ENCODE measurements at places on chromosomes 13 and 19.

DNA sequence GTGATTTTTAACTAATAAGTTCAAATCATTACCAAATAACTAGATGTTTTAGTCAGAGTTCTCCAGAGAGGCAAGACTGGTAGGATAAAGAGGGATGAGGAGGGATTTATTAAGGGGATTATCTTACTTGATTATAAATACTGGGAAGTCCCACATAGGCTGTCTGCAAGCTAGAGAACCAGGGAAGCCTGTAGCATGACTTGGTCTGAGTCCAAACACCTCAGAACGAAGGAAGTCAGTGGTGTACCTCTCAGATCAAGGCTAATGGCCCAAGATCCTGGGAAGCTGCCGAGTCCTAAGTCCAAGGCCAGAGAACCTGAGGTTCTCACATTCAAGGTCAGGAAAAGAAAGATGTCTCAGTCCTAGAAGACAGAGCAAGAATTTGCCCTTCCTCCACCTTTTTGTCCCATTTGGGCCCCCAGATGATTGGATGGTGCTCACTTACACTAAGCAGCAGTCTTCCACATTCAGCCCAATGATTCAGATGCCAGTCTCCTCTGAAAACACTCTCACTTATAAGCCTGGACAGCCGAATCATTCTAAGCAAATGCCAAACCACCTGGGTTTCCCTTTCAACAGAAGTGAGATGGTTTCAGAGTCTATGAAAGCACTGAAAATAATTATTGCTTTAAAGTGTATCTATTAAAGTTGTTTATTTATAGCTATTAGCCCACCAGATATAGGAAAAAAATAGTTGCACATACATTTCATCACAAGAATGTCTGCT lies 1599.2 kb downstream of the OLFM4 start:
- DNase-seq, result no peak

- no peak for DNase-seq
These were observed 122.4 kb downstream of the DLEU7 start for GRCh38 chr13:50720861-50721671.

GRCh38 chr19:45253396-45254027 lies 2.4 kb downstream of the MARK4 start:
- DNase-seq, result no peak

DNA sequence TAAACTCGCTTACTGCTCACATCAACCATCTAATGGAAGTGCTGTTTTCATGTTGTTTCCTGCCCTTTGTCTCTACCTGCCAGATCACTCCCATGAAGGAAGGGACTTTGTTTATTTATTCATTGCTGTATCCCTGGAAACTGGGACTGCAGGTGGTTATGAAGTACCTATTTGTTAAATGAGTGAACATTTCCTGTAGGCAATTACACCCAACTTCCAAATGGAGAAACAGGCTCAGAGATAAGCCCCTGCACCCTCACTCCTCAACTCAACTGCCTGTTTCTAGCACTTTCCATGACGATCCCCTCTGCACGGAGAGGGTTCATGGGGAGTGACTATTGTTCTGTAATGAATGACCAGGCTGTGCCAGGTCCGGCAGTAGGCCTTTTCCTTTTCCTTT lies 1.9 kb upstream of the SELENOW start:
- DNase-seq, result no peak

DNA sequence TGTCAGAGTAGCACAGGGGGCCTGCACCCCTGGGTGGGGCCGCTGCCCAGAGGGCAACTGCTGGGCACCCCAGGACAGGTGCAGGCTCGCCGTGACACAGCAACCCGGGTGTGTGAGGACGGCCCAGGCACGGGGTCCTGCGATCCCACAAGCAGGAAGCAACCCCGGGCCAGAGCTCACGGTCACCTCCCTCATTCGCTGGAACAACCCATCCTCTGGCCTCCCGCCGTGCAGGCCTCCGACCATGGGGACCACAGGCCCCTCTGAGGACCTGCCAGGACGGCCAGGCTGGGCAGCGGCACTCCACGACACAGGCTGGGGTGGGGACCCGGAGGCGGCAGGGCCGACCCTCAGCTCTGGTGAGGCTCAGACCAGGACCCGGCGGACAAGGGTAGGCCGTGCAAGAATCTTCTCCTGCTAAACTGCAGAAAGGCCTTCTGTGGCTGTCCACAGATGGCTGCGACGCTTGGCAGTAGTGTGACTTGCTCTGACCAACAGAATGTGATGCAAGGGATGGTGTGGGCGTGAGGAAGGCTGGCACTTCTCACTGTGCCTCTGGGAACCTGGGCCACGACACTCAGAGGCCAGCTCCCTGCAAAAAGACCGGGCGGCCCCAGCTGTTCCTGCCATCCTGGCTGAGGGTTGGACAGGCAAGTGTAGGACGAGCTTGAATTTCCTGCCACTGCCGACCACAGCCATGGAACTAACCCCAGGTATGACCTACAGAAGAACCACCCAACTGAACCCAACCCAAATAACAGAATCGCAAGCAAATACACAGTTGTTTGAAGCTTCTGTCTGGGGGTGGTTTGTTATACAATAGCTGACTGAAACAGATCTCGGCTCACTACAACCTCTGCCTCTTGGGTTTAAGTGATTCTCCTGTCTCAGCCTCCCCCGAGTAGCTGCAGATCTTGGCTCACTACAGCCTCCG lies 26.5 kb downstream of the PIP5K1C start:
- no peak for DNase-seq

- no peak for DNase-seq
These were observed 143.6 kb upstream of the RNF113B start for GRCh38 chr13:98320561-98321105.

- no peak for DNase-seq
These were observed 13.4 kb upstream of the GJB2 start for GRCh38 chr13:20206065-20206697.

DNA sequence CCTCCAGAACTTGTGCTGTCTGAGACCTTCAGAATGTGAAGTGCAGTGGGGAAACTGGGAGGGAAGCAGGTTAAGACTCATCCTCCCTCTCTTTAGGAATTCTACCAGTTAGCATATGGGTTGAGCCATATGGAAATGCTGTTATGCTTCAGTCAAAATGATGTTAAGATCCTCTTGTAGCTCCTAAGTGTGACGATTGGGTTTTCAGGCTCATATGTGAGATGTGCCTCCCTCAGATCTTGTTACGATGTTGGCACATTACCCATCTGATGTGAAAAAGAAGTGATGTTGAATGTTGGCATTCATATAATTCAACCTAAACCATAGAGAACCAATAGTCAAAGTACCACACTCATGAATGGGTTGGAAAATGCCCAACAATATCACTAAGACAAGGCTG lies 67.8 kb upstream of the IPO5 start:
- no peak for DNase-seq

DNA sequence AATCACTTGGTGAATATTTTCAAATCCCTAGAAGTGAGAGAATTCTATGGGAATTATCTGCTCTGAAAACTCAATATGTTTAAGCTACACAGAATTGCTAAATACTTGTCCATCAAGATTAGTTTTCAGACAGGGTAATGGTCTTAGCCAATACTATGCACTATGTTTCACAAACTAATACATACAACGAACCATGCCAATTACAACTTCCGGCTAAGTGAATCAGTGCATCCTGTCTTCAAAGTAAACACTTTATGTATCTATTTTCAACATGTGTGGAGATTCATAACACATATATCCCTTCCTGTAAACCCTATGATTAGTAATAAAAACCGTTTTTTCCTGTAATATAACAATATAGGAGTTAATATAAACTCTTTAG lies 181.5 kb downstream of the POSTN start:
- no peak for DNase-seq

DNA sequence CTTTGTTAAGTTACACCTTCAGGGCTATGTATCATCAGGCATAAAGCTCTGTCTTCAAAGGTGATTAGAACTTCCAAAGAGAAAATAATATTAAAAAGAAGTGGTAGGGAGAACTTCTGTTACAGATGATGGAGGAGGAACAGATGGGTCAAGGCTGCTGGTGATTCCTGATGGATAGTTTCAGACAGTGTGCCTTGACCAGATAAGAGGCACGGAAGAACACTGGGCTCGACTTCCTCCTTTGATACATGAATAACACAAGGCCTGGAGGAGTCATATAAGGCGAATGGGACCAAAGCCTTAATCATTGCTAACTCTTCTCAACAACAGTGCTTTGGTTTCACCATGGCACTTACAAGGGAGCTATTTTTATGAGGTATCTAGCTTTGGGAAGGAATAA lies 128.1 kb upstream of the RXFP2 start:
- DNase-seq, result no peak

DNA sequence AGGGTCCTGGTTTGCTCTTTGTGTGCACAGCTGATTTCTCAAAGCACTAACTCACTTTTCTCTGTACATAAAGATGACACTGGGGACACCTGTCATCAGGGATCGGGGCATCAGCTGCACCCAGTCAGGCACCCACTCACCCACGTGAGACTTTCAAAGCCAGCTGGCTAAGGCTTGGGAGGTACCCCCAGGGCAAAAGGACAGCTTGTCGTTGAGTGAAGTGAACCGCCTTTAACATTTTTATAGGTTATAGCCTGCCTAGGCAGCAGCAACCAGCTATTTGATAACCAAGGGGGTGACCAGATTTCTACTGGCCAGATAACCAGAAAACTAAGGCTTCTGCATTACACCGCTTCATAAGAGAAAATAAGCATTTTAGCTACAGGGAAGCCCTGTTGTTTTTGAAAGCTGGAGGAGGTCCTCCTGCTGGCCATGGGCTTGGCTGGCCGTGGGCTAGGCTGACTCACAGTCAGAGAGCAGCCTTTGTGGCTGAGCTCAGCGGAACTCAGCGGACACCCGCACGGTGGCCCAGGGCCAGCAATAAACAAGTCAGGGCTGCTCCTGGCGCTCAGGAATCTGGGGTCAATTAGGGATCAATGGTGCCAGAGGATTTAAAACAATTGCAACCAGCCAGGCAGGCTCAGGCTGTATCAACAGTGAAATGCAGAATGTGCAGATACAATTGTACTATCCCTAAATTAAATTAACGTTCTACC lies 57.1 kb downstream of the ALOX5AP start:
- DNase-seq, result no peak

DNA sequence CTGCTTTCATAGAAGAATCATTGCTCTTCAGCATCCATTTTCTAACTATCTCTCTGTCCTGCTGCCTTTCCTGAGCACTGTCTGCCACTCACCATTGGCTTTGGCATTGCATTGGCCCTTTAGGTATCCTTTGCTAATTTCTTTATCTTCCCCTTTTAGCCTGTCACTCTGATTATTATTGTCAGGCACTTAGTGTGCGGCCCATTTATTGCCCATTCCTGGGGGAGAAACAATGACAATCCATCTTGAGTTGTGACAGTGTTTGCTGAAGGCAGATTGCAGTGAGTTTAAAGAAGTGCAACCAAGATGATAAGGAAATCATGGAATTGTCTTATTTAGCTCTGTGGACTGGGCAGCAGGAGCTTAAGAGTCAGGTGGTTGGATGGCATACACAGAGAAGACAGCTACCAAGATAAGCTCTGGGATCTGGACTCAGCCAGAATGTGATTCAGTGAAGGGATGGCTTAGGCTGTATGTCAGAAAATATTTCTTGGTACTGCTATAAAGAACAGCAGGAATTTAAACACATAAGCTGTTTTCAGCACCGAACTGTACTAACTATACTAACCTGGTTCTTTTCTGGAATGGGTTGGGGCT lies 25.3 kb downstream of the B3GLCT start:
- DNase-seq, result no peak

DNA sequence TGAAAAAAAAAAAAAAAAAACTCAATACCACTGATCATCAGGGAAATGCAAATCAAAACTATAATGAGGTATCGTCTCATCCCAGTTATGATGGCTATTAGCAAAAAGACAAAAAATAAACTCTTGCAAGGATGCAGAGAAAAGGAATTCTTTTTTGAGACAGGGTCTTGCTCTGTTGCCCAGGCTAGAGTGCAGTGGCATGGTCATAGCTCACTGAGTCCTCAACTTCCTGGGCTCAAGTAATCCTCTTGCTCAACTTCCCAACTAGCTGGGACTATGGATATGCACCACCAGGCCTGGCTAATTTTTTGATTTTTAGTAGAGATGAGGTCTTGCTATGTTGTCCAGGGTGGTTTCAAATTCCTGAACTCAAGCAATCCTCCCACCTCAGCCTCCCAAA lies 59.5 kb downstream of the MICU2 start:
- no peak for DNase-seq

- no peak for DNase-seq
These were observed 216 bp downstream of the SH2D3A start for GRCh38 chr19:6767081-6767356.

- DNase-seq, result no peak
These were observed 258.9 kb downstream of the FOXO1 start for GRCh38 chr13:40407567-40407966.

DNA sequence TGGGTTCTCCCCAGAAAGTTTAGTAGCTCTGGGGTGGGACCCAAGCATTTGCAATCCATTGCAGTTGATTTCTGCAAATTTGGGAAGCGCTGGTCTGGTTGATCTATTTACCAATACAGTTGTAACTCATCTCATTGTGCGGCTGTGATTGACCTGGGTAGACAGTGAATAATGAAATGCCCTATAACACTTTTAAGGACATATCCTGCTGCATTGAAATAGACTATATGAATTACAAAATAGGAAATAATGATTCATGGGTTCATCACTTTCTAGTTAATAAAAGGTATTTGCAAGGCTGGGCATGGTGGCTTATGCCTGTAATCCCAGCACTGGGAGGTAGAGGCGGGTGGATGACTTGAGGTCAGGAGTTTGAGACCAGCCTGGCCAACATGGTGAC lies 59.0 kb upstream of the FARP1 start:
- DNase-seq, result no peak
